Activated CD8-positive, alpha-beta memory T cell treated with anti-CD3 and anti-CD28 coated beads for 48 hours (primary cell): ENCODE measurements at places on chromosomes 4 and X.

DNA sequence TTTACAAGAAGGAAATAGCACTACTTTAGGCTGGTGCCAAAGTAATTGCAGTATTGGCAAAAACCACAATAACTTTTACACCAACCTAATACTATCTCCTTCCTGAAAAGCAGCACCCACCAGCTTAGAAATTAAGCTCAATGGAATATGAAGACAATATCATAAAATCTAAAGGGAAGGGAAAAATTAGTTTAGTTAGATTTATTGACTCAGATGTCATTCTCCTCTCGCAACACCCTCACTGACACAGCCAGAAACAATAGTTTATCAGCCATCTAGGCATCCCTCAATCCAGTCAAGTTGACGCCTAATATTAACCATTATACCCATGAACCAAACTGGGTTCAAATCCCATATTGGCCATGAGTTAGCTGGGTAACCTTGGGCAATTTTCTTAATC lies 820.4 kb upstream of the EPHA5 start:
- DNase-seq, result no peak

GRCh38 chrX:123311486-123311885 lies 127.4 kb downstream of the GRIA3 start:
- DNase-seq, result no peak

- DNase-seq, result no peak
These were observed 199.2 kb downstream of the RASL11B start for GRCh38 chr4:53061091-53061850.

DNA sequence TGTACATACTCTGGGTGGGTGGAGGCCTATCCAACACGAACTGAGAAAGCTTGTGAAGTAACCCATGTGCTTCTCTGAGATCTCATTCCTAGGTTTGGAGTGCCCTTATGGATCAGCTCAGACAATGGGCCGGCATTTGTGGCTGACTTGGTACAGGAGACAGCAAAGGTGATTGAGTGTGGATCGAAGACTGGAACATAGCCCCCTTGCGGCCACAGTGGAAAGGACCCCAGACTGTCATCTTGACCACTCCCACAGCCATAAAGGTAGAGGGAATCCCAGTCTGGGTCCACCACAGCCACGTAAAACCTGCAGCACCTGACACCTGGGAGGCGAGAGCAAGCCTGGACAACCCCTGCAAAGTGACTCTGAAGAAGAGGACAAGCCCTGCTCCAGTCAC lies 598.0 kb upstream of the AADAT start:
- no peak for DNase-seq

DNA sequence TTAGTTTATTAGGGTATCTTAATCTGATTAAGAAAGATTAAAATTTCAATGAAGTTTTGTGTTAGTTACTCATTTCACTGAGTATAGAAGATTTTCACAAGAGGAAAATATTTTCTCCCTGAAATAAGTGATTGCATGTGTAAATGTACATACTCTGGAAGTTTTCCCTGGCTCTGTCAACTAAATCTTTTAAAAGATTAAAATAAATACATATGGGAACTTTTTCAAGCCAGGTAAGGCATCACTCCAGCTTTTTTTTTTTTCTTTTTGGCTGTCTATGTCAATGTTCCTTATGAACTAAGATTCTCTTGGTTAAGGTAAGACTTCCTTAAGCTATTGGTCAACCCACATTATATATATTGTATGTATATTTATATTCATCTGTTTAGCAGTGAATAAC lies 117.6 kb downstream of the CBR4 start:
- no peak for DNase-seq
